Activated CD8-positive, alpha-beta memory T cell treated with anti-CD3 and anti-CD28 coated beads for 24 hours (primary cell): ENCODE measurements at places on chromosomes 12 and 14.

- no peak for DNase-seq
These were observed 10.4 kb downstream of the ATG2B start for GRCh38 chr14:96352708-96353107.

GRCh38 chr12:122834104-122834920 is 945 bp upstream of the HIP1R start:
- no peak for DNase-seq

DNA sequence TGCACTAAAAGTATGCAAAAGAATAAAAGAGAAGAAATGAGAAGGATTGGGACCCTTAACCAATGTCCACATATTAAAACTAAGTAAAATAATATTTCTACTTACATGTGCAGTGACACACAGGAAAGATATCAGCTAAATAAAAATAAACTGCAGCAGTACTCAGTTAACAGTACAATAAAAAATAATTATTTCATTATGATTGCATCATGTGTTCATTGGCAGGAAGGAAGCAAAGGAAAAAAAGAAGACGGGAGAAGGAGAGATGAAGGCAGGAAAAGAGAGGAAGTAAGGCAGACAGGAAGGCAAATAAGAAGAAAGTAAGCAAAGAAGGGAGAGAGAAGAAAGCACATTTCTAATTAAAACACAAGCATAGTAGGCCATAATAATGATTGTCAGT is 33.0 kb downstream of the RASSF9 start:
- no peak for DNase-seq

DNA sequence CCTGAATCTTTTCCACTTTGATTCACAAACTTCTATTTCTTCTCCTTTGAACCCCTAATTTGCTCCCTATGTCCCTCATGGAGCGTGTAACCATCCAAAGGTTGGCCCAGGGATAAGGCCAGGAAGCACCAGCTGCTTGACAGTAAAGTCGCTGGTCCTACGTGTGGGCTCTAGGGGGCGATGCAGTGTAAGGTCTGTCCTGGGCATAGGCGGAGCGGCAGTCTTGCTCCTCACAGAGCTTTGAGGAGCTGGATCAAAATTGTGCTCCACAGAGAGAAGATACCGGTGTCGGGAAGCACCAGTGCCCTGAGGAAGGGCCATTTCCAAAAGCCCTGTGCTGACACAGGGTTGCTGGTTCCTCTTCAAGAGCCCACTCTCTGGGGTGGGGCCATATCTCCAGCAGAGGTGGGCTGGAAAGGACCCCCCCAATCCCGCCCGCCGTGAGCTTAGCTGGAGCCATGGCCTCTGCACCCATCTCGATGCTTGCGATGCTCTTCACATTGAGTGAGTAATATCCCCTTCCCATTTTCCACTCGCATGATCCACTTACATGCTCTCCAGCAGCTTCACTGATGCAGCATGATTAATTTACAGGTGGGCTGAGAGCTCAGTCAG is 49.9 kb upstream of the OR4E1 start:
- DNase-seq: no peak

DNA sequence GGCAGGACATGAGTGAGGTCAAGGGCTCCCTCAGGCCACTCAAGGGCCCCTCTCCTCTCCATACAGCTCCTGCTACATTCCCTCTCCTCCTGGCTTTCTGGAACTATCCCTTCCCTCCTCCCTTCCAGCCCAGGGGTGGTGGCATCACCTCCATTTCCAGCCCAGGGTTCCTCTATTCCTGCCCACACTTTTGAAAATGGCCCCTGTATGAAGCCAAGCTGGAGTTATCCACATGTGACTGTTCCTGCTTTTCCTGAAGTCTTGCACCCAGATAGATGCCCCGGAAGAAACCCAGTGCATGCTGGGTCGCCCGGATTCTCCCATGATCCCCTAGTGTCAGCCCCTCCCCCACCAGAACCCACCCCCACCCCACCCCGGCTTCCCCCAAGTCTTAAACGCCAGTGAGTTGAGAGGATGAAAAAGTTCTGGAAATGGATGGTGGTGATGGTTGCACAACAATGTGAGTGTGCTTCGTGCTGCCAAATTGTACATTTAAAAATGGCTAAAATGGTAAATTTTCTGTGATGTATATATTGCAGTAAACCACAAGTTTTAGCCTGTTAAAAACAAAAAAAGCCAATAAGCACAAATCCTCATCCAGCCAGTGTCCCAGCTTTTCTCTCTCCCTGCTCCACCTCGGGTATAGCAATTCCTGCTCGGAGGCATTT is 136.9 kb downstream of the SCARB1 start:
- DNase-seq: no peak

DNA sequence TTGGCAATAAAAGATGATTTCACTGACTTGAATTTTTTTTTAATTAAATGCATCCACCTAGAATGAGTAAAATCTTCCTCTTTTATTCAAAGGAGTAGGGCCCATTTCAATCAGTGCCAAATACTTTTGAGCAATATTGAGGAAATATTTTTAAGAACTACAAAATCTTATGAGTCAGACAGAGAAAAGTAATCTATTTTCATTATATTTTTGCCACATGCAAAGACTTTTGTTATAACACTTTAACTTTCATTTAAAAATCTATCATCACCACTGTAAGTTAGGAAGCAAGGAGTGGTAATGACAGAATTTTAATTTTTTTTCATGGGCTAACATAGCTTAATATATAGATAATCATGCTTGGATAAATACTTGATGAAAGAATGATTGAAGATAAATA is 345.2 kb upstream of the KITLG start:
- DNase-seq: no peak

DNA sequence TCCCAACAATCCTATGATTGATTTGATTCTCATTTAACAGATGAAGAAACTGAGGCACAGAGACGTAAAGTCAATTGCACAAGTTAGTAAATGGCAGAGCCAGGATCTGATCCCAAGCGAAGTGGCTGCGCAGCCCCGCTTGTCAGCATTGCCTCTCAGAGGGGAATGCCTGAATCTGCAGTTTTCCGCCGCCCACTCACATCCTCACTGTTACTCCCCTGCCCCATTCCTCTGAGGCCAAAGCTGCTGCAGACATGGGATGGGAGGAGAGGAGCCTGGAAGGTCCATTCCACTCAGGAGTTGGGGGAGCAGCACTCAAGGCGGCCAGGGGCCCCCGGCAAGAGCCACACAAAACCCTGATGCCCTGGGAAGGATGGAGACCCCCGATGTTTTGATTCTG is 1.0 kb downstream of the NRIP2 start:
- no peak for DNase-seq

GRCh38 chr14:38404616-38405015 is 148.7 kb upstream of the CLEC14A start:
- DNase-seq: no peak

GRCh38 chr12:113852264-113852663 is 113.9 kb downstream of the RBM19 start:
- no peak for DNase-seq

DNA sequence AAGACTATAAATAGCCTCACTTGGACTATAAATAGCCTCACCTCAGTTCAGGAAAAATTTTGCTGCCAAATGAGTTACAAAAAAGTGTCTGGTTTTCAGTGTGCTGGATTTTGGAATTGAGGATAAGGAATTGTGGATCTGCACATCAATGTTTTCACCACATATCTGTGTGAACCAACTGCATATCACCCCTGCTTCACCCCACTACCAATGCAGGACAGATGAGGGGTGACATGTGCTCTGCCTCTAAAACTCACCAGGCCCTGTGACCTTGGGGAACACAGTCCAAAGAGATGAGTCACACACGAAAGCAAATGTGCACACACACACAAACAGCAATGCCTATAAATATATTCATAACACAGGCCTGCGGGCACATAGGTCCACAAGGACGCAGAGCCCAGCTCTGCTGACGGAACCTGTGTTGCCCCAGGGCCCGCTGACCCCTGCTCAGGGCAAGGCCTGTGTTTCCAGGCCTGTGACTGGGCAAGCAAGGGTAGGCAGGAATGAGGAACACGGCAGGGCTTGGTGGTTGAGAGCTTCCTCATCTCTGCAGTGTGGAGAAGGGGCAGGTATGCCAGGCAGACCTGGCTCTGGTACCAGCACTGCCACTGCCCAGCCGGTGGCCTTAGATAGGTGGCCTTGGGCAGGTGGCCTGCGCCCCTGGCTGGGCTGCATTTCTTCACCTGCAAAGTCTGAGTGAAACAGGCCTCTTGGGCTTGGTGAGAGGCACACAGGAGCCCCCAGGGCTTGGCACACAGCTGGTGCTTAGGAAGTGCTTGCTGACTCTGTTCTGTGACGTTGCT is 82.4 kb downstream of the ARL6IP4 start:
- no peak for DNase-seq

DNA sequence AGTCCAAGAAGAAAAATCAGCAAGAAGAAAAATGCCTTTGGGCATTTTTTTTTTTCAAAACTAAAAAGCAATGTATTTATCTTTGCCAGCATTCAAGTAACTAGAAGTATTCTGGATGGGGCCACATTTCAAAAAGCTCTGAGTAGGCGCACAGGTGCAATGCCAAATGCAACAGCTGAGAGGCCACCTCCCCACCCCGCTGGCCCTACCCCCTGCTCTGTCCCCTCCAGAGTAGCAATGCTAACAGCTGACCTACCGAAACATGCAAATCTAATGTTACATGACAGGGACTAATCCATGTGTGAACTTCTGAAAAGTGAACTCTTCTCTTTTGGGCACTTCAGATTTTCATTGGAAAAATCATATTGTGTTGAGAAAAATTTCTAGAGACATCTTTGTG is 153.7 kb upstream of the SLC38A2 start:
- DNase-seq: no peak

DNA sequence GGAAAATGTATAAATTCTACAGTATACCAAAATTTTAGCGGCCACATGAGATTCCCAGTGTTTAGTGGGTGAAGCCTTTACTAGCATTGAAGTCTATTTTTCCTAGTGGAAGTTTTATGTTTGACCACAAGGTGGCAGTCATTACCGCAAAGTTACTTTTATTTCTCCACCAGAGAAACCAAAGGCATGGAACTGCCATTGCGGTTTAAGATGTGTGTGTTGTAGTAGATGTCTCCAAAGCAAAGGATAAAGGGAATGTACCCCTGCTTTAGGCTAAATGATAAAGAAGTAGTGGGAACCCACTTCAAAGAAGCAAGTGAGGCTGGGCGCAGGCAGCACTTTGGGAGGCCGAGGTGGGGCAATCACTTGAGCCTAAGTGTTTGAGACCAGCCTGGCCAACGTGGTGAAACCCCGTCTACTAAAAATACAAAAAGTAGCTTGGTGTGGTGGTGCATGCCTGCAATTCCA is 140.5 kb downstream of the PRKCH start:
- DNase-seq: peak; percentile 66

- no peak for DNase-seq
These were observed 213.2 kb upstream of the LRFN5 start for GRCh38 chr14:41393512-41393911.
